Left kidney (tissue), 8 donors: ENCODE measurements at places on chromosomes 2 and 18.
A peak's percentile ranks its signal among the peaks of the same experiment; 100 is the strongest.

GRCh38 chr18:21629089-21629832 is 17.1 kb downstream of the SNRPD1 start:
- DNase-seq, result no peak

- no peak for DNase-seq
Measured at GRCh38 chr18:11831921-11832320, 19.3 kb upstream of the CHMP1B start.

- no peak for DNase-seq
Measured at GRCh38 chr2:149858216-149858615, 270.6 kb upstream of the MMADHC start.

DNA sequence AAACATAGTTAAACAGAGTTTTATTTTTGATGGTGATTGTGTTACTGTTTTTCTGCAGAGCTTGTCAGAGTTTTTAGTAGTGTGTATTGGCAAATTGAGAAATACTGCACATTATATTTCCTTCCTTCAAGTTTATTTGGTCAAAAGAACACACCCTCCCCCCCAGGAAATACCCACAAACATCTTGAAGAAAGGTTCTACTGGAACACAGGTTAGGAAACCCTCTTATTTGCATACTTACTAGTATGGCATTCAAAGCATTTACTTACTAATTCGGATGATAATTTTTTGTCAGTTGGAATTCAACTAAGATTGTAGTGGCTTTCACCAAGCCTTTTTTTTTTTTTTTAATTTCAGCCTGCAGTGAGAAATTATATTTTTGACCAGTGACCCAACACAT is 9.1 kb downstream of the CAB39 start:
- no peak for DNase-seq

DNA sequence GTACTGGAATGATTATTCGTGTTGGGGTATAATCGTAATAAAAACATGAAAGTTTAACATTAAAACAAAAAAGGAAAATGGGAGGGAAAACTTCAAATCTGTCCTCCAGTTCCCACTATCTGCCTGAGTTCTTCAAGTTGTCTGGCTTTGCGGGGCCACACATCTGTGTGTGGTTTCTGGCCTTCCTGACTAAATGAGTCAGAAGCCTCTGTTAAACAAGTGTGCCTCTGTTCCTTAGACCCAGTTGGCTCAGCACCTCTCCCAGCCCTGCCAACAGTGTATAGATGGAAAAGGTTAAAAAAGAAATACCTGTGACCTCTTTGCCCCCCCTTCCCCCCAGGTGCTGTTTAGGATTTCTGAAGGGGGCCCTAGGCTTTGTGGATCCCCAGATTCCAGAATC is 30.2 kb downstream of the XDH start:
- DNase-seq, result no peak

DNA sequence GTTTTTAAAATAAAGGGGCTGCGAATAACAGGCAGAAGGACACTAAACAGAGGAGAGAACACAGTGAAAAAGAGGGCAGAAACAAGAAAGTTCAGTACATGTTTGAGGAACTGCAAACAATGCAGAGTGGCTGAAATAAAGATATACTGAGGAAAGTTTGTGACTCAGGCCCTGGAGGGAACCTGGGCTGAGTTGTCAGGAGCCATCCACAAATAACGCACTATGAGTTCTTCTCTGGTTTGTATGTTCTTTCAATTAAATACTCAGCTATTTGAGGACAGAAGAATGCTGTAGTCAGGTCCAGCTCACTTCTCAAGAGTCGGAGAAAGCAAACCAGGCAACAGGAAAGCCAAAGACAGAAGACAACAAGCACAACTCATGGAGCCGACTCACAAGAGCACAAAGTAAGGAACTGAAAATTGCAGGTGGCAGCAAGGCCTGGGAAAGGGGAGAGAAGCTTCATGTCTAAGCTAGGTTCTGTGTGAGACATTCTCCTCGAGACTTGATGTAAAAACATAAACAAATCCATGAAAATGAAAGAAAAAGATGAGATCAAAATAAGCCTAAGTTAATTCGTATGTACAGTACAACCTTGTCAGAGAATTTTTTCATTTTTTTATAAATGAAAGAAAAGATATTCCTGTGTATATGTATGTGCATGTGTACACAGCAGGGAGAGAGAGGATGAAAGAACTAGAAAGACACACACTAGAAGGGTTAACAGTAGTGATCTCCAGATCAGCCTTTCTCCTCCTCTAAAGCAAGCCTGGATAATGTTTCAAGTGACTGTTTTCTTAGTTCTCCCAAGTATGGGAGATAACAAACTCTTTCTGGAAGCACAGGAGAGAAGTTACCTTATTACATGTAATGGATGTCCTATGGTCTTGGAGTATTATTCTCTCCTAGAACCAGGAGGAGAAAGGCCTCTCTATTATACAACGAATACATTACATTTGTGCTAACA is 41.5 kb downstream of the CHN1 start:
- DNase-seq, result no peak

DNA sequence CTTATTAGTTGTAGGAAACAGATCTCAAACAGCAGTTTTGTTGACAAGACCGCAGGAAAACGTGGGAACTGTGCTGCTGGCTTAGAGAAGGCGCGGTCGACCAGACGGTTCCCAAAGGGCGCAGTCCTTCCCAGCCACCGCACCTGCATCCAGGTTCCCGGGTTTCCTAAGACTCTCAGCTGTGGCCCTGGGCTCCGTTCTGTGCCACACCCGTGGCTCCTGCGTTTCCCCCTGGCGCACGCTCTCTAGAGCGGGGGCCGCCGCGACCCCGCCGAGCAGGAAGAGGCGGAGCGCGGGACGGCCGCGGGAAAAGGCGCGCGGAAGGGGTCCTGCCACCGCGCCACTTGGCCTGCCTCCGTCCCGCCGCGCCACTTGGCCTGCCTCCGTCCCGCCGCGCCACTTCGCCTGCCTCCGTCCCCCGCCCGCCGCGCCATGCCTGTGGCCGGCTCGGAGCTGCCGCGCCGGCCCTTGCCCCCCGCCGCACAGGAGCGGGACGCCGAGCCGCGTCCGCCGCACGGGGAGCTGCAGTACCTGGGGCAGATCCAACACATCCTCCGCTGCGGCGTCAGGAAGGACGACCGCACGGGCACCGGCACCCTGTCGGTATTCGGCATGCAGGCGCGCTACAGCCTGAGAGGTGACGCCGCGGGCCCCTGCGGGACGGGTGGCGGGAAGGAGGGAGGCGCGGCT is at the start of gene TYMS:
TSS of gene TYMS (plus strand) at position 343 of the 690 bp plus-strand sequence. CDS start at position 433, 90 bp downstream.
- peak; percentile 75 for DNase-seq

- no peak for DNase-seq
Measured at GRCh38 chr2:207640160-207640559, 15.0 kb upstream of the METTL21A start.

GRCh38 chr18:33156906-33157470 is 283.5 kb downstream of the CCDC178 start:
- DNase-seq, result no peak

GRCh38 chr2:235270956-235271355 is 222.9 kb upstream of the AGAP1 start:
- no peak for DNase-seq

DNA sequence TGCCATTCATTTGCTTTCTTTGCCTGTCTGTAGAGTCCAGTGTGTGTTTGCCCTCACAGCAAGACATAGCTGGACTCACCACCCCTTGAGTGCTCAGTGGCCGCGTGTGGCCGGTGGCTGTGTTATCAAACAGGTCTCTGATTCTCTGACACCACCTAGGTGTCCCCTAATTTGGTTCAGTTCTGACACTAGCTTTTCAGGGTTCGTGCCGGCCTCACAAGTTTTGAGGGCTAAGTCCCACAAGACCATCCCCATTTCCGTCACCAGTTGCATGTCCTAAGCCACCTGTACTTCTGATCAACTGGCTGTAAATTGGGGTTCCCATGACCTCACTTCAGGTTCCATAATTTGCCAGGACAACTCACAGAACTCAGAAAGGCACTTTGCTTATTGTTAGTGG is 23.5 kb downstream of the NCK2 start:
- DNase-seq, result no peak

DNA sequence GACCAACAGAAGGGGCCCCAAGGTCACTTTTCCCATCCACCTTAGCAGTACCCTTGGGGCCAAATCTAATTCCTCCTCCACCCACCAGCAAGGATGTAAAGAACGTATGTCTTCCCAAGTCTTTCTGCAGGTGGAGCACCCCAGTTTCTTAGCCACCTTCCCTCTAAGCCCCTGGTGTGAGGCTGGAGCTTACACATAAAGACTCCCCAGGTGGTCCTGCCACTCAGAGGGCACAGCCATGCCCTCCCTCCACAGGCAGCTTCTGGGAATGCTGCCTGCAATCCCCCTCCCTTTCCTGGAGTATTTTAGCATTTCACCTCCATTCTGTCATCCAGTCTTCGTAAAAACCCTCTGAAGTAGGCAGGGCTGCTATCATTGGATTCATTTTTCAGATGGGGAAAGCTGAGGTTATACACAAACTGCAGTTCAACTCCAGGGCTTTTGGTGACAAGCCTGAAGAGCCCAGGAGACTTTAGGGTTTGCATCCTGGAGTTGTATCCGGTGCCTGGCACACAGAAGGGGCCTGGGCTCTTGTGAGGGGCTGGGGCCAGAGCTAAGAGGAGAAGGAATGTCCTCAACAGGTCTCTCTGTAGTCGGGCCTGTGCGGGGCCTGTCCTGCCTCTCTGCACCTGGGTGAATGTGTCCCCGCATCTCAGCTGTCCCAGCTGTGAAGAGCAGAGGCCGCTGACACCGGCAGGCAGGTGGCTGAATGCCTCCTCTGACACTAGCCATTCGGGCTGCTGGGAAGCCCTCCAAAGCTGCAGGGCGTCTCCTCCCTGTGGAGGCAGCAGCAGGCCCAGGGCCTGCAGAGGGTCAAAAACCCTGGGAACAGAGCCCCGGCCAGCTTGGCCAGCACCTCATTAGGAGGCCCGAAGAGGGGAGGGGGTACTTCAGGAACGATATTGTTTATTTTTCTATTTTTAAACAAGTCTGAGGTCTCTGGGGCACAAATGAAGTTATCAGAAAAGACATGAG is 27.6 kb downstream of the CIB4 start:
- DNase-seq, result no peak

GRCh38 chr18:34592961-34593382 is 117.1 kb upstream of the DTNA start:
- peak; percentile 41 for DNase-seq

DNA sequence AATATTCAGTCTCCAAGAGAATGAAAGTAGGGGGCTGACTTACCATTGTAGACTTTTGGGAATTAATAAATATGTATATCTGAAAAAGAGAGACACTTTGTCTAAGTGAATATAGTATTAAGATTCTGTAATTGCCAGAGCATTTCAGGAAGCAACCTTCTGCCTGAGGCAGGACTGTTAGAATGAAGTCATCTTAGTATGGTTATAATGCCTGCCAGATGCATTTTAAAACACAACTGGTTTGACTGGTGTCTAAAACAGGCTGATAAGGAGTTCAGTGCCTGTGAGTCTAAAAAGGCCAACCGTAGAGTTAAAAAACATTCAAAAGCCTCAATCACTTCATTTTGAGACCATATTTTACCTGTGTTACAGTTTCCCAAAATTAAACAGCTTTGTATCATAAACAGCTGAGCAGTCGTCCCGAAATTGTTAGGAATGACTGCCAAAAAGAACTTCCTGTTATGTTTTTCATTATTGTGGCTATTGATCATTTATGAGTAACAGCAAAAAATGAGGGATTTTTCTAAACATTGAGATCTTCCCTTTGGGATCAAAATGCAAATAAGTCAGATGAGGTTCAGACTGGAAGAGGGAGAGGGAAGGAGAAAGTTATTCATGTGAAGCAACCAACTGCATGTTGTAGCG is 443.9 kb downstream of the PID1 start:
- no peak for DNase-seq

GRCh38 chr18:36813101-36813775 is 15.6 kb downstream of the TPGS2 start:
- DNase-seq, result no peak

DNA sequence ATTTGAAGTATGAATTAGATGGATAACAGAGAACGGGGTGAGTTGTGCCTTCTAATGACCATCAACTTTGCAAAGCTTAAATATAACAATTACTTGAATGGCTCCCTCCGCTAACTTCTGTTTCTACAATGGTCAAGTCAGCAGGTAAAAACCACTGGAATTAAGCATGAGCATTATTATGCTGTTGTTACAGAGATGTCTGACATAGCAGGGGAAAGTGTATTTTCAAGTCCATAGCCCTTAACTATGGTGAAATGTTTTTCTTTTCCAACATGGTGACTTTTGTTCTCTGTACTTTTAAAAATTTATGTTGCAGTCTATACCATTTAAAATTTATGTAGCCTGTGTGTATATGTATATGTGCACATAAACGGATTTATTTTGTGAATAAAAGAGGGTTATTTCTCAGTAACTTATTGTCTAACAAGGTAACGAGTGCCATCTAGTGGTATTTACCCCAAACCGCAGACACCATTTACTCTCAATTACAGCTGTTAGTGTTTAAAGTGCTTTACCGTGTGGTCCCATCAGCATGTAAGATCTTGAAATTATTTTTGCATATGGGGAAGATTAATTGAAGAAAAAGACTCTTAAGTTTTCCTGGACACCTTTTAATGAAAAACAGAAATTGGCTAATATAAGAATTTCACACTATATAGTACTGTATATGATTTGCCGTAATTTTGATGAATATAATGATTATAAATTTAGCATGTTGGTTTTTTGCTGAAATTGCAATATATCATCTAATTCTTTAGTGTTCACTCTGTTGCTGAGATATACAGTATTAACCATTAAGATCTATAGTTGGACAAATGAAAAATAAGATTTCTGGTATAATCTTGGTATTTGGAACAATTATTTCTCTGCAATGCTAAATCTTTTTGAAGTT is 78.2 kb downstream of the UBE2E3 start:
- DNase-seq, result no peak

- peak; percentile 81 for DNase-seq
Measured at GRCh38 chr18:79507546-79508480, 112.1 kb downstream of the NFATC1 start.

DNA sequence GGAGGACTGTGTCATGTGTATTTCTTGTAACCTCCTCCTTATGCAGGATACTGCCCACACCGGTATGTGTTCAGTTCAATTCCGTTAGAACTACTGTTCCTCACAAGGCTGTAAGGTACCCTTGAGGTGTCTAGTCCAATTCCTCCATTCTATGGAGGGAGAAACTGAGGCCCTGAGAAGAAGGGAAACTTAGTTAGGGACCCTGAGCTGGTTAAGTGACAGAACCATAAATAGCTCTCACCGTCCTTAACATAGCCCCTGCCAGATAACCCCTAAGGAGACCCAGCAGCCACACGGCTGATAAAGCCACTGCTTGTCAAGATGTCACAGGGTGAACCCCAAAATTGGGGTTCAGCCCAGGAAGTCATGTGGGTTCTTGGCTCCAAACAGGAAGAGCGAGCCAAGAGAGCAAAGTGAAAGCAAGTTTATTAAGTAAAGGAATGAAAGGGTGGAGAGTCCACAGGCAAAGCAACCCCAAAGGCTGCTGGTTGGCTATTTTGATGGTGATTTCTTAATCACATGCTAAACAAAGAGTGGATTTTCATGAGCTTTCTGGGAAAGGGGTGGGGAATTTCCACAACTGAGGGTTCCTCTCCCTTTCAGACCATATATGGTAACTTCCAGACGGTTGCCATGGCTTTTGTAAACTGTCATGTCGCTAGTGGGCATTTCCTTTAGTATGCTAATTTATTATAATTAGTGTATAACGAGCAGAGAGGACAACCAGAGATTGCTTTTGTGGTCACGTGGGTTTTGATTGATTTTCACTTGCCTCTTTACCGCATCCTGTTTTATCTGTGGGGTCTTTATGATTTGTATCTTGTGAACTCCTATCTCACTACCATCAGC is 83.4 kb upstream of the RTN4 start:
- peak; percentile 54 for DNase-seq

- no peak for DNase-seq
Measured at GRCh38 chr18:24268784-24269550, 128.7 kb downstream of the OSBPL1A start.

- DNase-seq, result no peak
Measured at GRCh38 chr2:74585406-74586185, 31.1 kb downstream of the DOK1 start.
